WTC11 (cell line): ENCODE measurements at places on chromosomes 5 and 9.

- no peak for DNase-seq
These were observed 68.5 kb downstream of the LMX1B start for GRCh38 chr9:126682113-126682810.

DNA sequence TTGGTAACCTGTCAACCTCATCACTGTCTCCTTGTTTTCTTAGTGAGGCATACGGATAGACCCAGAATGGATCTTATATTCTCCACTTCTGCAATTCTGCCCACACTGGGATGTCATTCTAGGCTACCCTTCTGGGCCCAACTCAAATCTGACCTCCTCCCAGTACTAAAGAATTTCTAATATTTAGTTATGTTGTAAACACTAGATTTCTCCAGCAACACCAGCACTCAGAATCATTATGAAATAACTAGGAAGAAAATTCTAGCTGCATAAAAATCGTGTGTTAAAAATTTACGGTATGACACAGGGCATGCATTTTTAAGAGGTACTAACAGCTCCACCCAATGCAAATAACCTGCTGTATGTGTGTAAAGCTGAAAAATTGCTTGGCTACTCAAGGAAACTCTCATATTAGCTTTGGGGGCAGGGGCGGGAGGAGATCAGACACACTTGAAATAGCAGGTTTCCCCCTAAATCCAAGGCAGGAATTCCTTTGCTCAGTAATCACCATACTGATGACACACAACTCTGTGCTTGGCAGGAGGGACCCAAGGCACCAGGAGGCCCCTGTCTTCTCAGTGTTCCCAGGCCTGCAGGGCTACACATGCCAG lies 27.3 kb downstream of the MACROH2A1 start:
- DNase-seq = no peak

- DNase-seq = peak; percentile 28
These were observed 285.4 kb downstream of the TMEM232 start for GRCh38 chr5:110441035-110441434.

DNA sequence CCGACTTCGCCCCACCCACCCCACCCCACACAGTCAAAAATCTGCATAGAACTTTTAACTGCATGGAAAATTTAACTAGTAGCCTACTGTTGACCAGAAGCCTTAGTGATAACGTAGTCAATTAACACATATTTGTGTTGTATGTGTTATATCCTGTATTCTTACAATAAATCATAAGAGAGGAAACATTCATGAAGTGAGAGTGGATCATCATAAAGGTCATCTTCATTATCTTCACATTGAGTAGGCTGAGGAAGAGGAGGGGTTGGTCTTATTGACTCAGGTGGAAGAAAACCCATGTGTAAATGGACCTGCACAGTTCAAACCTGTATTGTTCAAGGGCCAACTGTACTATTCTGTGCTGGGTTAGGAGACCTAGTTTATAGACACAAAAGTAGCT lies 31.4 kb downstream of the XPA start:
- DNase-seq = no peak

- DNase-seq = peak; percentile 39
These were observed 42.5 kb upstream of the EXOC3 start for GRCh38 chr5:400282-401145.

- peak; percentile 32 for DNase-seq
These were observed 9.3 kb upstream of the CAST start for GRCh38 chr5:96652769-96653454.
